ENCODE measurements at places on chromosomes 3 and 15.

DNA sequence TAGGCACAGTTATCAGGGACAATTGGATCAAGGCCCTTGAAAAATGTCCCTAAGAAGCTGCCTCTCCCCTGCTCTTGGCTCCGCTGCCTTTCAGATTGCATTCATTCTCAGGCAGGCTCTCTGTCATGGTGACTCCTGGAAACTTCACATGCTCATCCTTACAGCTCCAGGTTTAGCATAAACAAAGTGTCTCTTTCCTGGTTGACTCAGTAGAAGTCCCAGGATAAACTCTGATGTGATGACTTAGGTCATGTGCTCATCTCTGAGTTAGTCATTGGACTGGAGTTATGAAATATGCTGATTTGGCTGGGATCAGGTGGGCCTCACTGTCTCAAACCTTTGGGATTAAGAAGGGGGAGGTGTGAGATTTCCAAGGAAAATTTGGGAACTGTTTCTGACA lies 243.8 kb downstream of the ZNF621 start:
- no peak for DNase-seq

- no peak for DNase-seq
These were observed 15.9 kb upstream of the COPG1 start for GRCh38 chr3:129233538-129233937.

GRCh38 chr3:170414202-170414663 lies 4.4 kb upstream of the CLDN11 start:
- peak; percentile 50 for DNase-seq

- DNase-seq: no peak
These were observed 3.5 kb downstream of the NOX5 start for GRCh38 chr15:69017978-69018377.

DNA sequence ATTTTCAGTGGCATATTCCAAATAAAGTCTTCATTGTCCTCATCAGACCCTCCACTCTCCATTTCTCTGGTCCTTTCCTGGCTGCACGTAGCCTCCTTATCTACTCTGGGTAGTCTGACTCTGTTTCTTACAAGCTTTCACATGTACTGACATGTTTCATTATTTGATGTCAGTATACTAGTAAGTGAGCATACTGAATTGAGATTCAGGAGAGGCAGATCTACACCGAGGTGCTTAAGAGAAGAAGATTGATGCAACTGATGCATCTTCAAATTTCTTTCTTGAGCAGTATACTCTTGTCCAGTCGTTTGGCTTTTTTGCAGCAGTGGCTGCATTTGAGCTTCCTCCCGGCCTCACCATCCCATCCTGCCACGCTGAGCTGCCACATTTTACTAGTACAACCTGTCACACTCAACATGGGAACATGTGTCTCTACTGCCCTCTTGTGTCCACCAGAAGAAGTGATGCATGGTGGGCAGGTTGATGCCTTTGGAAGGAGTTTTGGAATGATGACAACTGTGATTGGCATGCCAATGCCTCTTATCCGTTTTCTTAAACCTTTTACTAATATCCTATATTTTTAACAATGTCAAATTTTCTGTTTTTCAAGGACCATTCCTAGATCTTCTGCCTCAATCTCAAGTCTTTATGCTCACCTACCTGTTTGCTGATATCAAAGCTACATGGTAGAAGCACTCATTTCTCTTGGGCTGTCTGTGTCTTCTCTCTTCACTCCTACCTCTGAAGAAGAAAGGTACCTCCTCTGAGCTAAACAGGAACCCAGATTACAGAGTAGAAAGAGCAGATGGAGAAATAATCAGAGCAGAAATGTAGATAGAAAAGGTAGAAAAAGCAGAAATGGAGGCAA lies 38.7 kb downstream of the GUCA1C start:
- DNase-seq: peak; percentile 39

GRCh38 chr3:176919836-176920765 lies 277.2 kb downstream of the TBL1XR1 start:
- DNase-seq: no peak

- DNase-seq: no peak
These were observed 233.3 kb downstream of the SHOX2 start for GRCh38 chr3:157872902-157873301.

- no peak for DNase-seq
These were observed 130.4 kb upstream of the PLXNA1 start for GRCh38 chr3:126852511-126852910.

- no peak for DNase-seq
These were observed 59.1 kb upstream of the NEDD4 start for GRCh38 chr15:56052395-56053045.

DNA sequence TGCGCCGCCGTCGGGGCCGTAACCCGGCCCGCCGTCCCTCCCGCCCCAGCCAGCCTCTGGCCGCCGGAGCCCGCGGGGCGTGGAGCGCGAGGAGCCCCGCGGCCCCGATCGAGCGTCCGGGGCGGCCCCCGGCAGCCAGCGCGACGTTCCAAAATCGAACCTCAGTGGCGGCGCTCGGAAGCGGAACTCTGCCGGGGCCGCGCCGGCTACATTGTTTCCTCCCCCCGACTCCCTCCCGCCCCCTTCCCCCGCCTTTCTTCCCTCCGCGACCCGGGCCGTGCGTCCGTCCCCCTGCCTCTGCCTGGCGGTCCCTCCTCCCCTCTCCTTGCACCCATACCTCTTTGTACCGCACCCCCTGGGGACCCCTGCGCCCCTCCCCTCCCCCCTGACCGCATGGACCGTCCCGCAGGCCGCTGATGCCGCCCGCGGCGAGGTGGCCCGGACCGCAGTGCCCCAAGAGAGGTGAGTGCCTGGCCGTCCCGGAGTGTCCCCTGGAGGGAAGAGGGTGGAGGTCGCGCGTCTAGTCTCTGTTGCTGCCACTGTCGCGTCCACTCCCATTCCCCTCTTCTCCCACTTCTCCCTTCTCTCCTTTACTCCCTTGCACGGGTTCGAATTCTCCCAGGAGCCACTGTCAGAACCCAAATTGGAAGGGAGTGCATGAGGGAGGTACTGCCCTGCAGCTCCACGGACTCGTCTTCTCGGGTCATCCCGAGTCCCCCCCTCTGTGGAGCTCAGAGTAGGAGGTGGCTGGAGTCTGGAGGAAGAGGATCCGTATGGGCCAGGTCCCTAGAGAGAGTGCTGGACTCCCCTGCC lies 585 bp downstream of the CSK start:
- peak; percentile 69 for DNase-seq

DNA sequence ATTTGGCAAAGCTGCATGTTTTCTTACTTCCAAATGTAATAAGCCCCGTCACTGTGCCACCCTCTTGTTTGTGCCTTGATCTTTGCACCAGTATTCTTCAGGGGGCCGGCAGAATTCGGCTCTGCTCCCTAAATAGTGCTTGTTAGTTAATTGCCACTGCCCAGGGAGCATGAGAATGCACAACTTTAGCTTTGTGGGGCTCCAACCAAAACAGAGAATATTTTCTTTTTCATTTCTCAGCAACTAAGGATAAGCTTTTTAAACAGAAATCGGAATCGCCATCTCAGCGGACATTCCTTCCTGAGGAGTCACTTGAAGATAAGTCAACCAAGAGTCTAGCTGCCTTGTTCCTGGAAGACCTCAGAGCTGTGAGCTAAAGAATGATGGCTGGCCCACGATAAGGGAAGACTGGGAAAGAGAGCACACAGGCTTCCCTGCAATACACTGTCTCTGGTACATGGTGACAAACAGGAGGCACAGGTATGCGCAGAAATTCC lies 106.0 kb downstream of the LRIG1 start:
- no peak for DNase-seq

DNA sequence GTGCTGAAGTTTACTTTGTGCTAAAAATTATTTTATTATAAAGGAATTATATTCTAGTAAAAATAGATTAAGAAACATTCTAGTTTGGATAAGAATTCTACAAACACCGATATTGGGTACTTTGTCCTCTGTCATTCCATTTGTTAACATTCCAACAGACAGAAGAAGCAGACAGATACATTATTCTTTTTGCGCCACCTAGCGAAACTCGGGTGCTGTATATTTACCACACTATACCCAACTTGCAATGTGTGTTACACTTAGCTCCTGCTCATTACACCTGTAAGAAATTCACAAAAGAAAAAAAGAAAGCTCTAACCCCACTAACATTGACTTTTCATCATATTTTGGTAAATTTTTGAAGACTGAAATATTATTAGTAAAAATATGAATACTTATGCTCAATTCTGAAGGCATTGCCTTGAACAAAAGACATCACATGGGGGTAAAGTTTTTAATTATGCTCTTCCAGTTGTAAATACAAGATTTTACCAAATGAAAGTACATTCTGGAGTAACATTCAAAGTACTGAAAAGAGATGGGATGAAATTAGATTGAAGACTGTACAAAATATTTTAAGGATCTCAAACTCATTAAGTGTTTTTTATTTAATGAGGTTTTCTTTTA lies 136.5 kb upstream of the MLF1 start:
- DNase-seq: peak; percentile 0

GRCh38 chr3:187739094-187739560 lies 6.1 kb downstream of the BCL6 start:
- no peak for DNase-seq

- no peak for DNase-seq
These were observed 176.3 kb downstream of the ERC2 start for GRCh38 chr3:56291953-56292352.

DNA sequence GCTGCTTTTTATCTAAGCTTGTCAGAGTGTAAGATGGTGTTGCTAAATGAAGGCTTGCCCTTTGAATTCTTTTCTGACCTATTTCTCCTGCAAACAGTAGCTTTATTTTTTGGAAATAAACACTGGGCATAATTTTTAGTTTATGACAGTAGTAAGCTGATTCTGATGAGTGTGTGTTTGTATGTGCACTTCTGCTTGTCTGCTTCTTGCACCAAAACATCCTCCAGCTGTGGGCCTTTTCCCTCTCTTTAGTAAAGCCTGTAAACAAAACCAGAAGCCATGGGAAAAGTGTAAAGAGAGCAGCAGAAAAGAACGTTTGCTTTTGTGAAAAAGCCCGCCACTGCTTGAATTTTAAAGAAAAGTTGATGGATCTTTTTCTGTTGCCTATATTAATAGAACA lies 136.4 kb upstream of the IL12A start:
- DNase-seq: no peak

DNA sequence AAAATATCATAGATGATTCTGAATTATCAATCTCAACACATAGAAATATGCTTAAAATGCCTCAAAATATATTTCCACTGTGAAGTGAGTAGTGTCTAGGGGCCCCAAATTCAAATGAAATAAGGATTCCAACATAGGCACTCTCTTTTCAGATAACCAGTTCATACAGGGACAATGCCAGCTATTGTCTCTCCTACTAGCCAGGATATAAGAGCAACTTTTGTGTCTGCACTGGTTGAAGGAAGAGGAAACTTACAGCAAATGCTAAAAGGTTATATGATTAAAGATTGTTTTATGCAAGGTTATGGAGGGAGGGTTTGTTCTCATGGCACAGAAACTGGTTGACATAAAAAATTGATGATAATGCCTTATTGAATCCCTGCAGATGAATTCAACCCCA lies 579.4 kb upstream of the ALCAM start:
- DNase-seq: no peak

DNA sequence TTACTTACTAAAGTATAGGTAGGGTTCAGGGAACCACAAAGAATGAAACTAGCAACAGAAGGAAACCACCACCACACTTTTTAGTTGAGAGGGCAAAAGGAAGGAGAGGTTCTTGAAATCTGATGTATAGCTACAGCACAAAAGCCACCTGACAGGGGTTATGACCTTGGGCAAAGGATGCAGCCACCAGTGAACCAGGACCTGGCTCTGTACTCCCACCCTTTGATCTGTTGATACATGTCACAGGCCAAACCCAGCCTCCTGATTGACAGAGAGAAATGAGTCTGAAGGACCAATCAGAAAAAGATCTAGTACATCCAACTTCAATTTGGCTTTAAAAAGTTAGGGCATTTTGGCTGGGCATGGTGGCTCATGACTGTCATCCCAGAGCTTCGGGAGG lies 20.0 kb upstream of the BLM start:
- DNase-seq: no peak

GRCh38 chr3:135057996-135058395 lies 262.9 kb downstream of the EPHB1 start:
- DNase-seq: no peak

DNA sequence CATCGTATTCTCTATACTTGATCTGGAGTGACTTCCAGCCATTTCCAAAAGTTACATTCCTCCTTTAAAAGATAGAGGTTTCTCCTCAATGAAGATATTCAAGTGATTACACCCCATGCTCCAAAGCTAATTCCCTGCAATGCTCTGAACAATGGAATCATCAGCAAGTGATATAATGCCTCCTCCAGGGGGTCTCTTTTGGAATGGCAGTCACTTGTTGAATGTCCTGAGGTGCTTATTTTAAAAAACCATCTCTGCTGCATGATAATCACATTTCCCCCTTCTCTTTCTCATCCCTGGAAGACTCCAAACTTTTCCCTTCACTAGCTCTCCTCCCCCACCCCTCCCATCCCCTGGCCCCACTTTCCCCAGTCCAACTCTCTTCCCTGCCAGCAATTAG lies 2.6 kb downstream of the LHFPL4 start:
- no peak for DNase-seq

DNA sequence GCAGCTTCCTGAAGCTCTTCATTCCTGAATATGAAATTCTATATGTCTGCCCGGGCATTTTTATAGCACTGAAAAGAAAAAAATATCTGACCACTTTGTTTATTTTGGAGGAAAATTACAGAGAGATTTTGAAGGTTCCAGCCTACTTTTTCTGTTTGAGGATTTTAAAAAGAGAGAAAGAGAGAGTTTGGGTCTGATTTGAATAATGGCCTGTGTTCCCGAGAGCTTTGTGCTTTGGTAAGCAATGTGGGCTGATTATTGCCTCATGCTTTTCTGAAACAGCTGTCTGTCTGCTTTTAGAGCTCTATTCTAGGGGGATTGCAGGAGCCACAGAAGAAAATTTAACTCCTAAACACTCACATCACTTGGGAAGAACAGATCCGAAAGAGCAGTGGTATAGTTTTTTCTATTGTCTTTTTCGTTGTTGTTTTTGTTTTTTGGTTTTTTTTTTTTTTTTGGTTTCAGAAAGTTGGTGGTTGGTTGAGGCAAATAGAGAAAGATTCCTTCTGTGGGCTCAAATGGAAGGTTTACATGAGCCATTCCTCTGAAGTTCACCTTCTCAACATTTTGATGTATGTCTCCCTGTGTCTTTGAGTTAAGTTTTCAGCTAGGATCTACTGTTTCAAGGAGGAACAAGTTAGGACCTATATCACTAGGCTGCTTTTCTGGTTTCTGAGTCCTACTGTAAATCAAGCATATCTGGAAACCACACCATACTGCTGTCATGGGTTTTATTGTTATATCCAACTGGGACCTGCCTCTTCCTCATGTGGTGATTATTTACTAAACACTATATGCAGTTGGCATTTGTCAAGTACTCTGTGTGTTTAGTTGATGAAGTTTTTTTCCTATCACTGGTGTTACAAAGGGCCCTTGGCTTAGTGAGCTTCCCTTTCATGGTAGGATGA lies 178.9 kb downstream of the KCNMB2 start:
- no peak for DNase-seq

Data from frontal cortex (tissue), 4 donors.